GM12891 (cell line): ENCODE measurements at places on chromosomes 7 and 10.

DNA sequence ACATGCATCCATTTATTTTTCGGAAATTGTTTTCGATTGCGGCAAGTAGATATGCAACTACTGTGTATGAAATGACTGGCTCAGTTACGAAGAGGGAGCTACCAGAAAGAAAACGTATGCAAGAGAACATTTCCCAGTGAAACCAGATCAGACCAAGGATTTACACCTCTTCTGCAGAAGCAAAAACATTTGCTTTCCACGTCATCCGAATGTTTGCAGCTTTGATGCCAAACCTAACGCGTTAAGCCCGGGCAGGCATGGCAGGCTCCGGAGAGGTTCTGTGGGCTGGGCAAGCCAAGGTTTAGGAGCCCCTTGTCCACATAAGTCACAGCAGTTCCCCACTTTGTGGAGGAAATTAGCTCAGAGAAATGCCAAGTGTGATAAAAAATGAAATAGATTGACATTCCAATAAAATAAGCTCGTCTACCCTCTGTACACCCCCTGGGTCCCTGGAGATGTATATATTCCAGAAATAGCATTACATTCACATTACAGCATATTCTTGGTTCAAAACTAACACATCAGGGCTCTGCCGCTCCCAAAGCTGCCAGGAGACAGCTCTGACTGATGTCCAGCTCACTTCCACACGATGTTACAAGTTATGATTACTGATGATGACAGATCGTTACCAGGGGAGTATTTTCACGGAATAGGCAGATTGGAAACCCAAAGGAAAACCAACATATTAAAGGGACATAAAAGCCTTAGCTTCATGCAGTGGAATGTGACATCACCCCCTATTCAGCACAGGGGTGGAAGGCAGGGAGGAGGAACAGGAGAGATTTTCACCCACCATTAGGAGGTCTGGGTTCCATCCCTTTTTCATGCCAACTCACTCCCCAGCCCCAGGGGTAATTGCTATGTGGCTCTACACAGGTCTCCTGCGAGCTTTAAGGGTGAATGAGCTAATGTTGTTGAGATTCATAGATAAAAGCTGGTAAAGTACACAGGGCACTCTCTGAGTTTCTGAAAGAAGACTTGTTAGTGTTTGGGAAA lies 81.5 kb downstream of the LYZL1 start:
- no peak for DNase-seq

DNA sequence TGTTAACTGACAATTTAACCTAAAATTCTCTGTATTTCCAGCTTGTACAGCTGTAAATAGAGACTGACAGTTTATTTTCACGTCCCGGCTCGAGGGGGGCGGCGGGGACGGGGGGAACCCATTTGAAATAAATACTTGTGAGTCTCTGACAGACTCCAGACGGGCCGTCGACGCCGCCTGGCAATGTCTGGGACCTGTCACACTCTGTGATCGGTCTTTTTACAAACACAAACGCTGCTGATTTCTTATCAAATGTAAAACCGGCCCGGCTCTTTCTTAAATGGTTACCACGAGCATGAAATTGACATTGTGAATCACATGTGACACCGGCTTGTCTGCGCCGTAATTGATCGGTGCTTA lies 57.0 kb downstream of the UNCX start:
- DNase-seq = no peak

- no peak for DNase-seq
Measured at GRCh38 chr10:79355420-79356017, 8.2 kb downstream of the PPIF start.

- no peak for DNase-seq
Measured at GRCh38 chr10:34024693-34025425, 690.4 kb upstream of the NRP1 start.

GRCh38 chr10:128722947-128723346 lies 596.7 kb upstream of the MKI67 start:
- DNase-seq = no peak

DNA sequence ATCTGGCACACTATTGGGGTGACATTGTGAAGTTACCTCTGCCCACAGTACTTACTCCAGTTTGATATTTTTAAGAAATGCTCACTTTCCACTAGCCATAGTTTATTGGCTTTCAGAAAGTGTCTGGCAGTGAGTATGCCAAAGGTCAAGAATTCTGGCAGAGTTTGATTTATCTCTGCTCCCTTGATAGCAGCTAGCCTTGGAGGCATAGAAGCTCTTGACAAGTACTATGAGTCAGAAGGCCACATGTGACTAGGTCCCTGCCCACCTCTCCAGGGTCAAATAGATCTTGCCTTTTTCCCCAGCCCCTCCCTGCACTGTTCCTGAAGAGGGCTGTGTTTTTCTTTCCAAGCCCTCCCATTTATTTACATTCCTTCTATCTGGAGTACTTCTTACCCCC lies 202.2 kb downstream of the AUTS2 start:
- DNase-seq = no peak

- DNase-seq = no peak
Measured at GRCh38 chr7:158284617-158285382, 302.8 kb downstream of the PTPRN2 start.

GRCh38 chr7:149489391-149490024 lies 8.1 kb downstream of the ZNF746 start:
- DNase-seq = no peak

DNA sequence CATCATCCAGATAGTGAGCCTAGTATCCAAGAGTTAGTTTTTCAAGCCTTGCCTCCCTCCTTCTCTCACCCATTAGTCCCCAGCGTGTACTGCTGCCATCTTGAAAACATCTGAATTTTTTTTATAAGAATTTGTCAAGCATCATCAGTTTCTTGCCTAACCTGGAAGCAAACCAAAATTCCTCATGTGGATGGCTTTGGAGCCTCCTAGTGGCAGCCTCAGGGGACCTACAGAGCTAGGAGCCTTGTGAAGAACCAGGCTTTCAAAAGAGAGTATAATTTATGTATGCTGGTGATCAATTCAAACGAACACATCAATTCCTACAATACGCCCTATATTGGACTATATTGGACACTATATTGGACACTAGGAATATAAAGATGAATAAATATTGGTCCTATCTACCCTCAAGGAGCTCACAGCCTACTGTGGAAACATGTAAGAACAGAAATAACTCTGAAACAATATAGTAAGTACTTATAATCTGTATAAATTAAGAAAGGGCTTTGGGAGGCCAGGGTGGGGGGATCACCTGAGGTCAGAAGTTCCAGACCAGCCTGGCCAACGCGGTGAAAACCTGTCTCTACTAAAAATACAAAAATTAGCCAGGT lies 63.4 kb downstream of the HPSE2 start:
- no peak for DNase-seq

GRCh38 chr10:132632091-132632561 lies 94.5 kb downstream of the INPP5A start:
- no peak for DNase-seq

- DNase-seq = no peak
Measured at GRCh38 chr10:65805511-65805910, 1120.3 kb upstream of the LRRTM3 start.

- DNase-seq = no peak
Measured at GRCh38 chr10:98609265-98609664, 162.5 kb upstream of the HPS1 start.

DNA sequence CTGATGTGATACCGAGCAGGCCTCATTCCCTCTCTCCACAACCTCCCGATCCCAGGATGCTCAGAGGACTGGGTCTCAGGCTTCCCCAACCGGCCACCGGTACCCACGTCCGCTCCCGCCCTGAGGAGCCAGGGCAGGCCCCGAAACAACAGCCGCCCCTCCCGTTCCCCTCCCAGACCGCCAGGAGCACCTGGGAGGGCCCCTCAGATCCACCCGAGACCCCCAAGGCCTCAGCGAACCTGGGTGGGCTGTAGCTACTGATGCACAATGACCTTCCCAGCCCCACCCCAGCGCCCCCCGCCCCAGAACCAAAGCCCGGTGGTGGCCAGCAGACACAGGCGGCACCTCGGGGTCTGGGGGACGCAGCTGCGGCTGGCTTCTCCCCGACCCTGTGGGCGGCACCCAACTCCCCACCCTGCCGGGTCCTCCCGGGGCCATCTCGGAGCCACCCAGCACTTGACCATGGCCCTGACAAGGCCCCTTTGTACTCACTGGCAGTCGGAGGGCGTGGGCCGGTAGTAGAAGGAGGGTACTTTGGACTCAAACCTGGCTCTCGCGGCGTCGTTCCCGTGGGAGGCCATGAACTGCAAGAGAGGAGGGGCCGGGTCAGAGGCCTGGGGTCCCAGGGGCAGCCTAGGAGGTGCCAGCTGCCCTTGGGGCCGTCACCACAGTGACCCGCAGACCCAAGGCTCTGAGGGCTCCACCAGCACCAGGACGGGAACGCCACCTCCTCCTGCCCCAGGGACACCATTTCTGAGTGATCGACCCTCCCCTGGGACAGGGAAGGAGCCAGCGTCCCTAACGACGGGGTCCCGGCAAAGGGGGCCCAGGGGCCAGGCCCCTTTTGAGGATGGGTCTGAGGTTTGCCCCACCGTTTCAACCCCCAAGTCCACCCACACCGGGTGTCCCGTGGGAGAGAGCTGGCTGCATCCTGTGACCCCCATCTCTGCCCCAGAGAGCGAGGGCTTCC lies 28.1 kb downstream of the ADAP1 start:
- DNase-seq = no peak

DNA sequence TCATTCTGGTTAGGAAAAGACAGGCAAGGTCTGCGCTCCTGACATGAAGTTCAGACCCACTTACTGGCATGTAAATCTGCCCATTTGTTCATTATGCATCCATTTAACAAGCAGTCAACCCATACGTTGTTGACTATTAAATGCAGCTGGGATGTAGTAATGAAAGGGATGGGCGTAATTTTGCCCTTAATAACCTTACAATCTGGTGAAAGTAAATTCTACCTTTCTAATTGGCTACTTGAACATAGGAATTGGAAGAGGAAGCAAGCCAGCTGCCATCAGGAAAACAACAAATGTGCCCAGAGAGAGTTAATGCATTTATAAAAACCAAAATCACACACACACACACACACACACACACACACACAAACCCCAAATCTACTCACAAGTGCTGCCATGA lies 170.2 kb upstream of the PITRM1 start:
- no peak for DNase-seq

DNA sequence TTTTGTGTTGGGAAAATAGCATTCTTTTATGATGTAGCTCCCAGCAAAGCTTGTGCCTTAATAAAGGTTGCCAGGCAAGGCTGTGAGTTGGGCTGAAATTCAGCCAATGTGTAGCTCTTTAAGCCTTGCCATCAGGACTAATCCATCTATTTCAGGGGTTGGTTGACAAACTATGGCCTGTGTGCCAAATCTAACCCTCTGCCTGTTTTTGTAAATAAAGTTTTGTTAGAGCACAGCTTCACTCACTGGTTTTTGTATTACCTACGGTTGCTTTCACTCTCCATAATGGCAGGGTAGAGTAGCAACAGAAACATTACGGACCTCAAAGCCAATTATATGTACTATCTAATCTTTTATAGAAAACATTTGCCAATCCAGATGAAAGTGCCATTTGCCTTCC lies 638.1 kb upstream of the POT1 start:
- DNase-seq = no peak

GRCh38 chr7:110881721-110882120 lies 209.2 kb upstream of the LRRN3 start:
- DNase-seq = no peak

- DNase-seq = no peak
Measured at GRCh38 chr7:101255796-101256195, 10.9 kb upstream of the FIS1 start.

DNA sequence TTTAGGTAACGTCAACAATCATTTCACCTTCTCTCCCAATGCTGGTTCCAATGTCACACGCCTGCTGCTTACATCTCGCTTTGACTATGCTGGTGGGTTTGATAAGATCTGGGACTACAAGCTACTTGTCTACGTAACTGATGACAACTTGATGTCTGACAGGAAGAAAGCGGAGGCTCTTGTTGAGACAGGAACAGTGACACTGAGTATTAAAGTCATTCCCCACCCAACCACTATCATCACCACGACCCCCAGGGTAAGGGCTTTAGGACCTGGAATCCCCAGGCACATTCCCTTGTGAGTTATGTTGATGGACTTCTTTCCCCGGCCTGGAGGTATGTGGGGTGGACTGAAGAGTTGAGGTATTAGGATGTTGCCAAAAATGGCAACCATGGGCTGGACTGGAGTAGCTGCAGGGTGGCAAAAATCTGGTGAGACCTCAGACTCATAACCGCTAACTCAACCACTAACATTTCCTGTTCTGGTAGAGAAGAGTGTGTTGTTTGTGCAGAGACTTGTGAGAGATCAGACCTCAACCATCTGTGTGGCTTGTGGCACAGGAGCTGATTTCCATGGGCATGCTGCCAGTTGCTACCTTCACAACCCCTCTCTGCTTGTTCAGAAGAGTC lies 59.2 kb downstream of the CDHR3 start:
- no peak for DNase-seq

DNA sequence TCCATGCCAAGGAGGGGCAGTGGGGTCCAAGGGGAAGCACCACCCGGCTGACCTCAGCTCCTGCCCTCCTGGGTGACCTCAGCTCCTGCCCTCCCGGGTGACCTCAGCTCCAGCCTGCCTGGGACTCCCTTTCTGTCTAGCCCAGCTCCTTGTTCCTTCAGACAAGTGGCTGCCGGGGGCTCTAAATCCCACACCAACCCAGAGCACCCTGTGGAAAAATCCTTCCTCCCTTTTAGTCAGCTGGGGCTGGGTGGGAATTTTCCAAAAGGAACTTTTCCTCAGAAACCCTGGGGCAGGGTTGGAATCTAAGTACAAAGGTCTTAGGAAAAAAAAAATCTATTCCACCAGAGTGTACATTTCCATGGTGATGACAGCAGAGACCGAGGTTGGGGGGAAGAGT lies 36.3 kb downstream of the AKR1B1 start:
- DNase-seq = no peak

GRCh38 chr10:92045641-92046106 lies 122.1 kb downstream of the BTAF1 start:
- DNase-seq = no peak
